ENCODE measurements at places on chromosomes 6 and 20. TPM values are rescaled to one million over a fixed set of nuclear protein-coding genes. Genes with fewer than 3 reads are reported as not detected.

The FABP7 gene
- not detected for polyA plus RNA-seq

The RIPPLY2 gene
- 0.96 TPM for polyA plus RNA-seq

The SAMD3 gene
- 11.8 TPM for polyA plus RNA-seq

The HSPA1L gene
- polyA plus RNA-seq: 103 TPM

The SIRPG gene
- polyA plus RNA-seq: 13.9 TPM

The FHL5 gene
- 94.5 TPM for polyA plus RNA-seq
